Kidney epithelial cell (primary cell): ENCODE measurements at places on chromosomes 11 and 22. TPM values are rescaled to one million over a fixed set of nuclear protein-coding genes. Genes with fewer than 3 reads are reported as not detected.

DNA sequence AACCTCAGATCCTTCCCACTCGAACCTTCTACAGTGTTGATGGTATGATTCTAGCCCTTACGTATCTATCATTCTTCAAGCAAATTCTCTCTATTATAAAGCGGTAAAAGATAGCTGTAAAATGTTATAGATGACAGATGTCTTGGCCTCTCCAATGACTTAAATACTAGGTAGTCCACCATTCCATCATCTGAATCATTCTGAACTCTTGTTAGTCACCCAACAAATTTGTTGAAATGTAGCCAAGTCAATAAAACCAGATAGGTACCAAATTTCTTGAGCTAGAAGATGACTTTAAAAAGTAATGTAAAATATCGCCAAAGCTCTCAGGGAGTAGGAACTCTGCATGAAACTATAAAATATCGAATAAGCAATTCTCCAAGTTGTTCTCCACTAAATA lies 32.6 kb upstream of the PICALM start:
- no peak for DNase-seq

- DNase-seq = peak; percentile 49
Measured at GRCh38 chr11:121930004-121930965, 185.7 kb downstream of the BLID start.

DNA sequence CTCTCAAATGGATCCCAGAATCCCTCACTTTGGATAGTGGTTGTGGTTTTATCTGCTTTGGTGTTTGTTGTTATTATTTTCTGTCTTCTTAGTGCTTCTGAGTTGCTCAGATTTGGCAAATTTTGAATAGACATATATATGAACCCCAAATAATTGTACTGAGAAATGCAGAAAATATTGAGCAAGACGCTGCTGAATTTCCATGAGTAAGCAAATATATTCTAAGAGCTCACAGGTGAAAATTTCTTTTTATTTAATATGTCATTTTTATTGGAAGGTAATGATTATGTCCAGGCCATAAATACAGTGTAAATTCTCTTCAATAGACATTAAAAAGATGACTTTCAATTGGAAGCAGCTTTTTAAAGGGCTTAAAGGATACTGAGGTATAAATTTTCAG lies 152.1 kb downstream of the FAT3 start:
- DNase-seq = no peak

CCDC82 gene
- 25.5 and 45.7 TPM in 2 replicates for total RNA-seq

H19 gene
- 56.9 and 78.8 TPM in 2 replicates for total RNA-seq
